Activated T-helper 1 cell treated with anti-CD3 and anti-CD28 coated beads, Interleukin-12 subunit alpha, Interleukin-12 subunit beta, Interleukin-2, Interleukin-4 antibody, amounts not matched to agents 30 ng/mL and 10 ng/mL and 1 ng/mL, durations not matched to agents 14 hours and 24 hours and 36 hours (primary cell): ENCODE measurements at places on chromosomes 5 and 9. TPM values are rescaled to one million over a fixed set of nuclear protein-coding genes. Genes with fewer than 3 reads are reported as not detected.

GRCh38 chr5:180830253-180831138 lies 27.9 kb upstream of the MGAT1 start:
- DNase-seq, result peak; percentile 64
- H3K27ac ChIP-seq, result peak overlapping the region; percentile 99
- H3K27me3 ChIP-seq, result no peaks in the 10 kb centered on the region
- H3K36me3 ChIP-seq, result peaks cover 30% of the 10 kb centered on the region

GRCh38 chr9:93908591-93909241 lies 46.4 kb downstream of the BARX1 start:
- H3K27me3 ChIP-seq, result peaks cover 9% of the 10 kb centered on the region
- H3K27ac ChIP-seq, result no peak overlapping the region
- H3K36me3 ChIP-seq, result no peaks in the 10 kb centered on the region
- H3K4me1 ChIP-seq, result no peaks in the 10 kb centered on the region

- DNase-seq, result no peak
- H3K27me3 ChIP-seq, result no peaks in the 10 kb centered on the region
- H3K4me1 ChIP-seq, result peaks cover 71% of the 10 kb centered on the region
- no peak overlapping the region for H3K4me3 ChIP-seq
These were observed 36.8 kb downstream of the FGD3 start for GRCh38 chr9:92983984-92984589.

DNA sequence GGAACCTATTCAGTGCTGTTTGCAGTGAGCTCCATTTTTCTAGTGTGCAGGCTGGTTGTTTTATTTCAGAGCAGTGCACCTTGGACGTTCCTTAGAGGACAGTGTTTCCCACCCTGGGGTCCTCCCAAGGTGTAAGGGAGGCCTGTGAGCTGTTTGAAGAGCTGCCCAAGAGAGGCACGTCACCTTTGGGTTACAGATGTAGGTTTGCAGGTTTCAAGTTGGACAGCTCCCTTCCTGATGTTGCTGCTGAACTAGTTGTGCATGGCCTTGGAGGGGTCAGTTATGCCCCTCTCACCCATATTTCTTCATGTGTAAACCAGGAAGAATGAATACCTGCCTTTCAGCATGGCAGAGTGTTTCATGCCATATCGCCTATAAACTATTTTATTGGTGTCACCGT lies 34.7 kb upstream of the POMT1 start:
- peaks cover 43% of the 10 kb centered on the region for H3K36me3 ChIP-seq
- H3K4me1 ChIP-seq, result no peaks in the 10 kb centered on the region
- H3K27ac ChIP-seq, result no peak overlapping the region
- H3K4me3 ChIP-seq, result no peak overlapping the region
- DNase-seq, result no peak
- H3K27me3 ChIP-seq, result no peaks in the 10 kb centered on the region

DNA sequence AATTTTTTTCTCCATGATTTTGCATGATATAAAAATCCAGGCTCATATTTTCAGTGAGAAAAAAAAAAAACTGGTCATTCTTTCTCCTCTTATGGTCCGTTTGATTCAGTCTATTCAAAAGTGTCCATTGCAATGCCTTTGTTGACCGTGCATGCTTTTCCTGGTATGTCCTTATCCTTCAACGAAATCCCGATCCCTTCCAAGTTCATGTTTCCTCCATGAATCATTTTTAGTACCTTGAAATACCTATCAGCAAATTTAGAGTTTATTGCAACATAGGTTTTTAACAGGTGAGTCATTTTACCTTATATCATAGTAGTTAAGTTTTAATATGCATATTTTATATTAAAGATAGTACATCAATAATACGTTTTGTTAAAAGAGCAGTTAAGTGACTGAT lies 773.8 kb upstream of the CHD1 start:
- H3K4me1 ChIP-seq, result no peaks in the 10 kb centered on the region
- H3K36me3 ChIP-seq, result no peaks in the 10 kb centered on the region
- H3K27ac ChIP-seq, result no peak overlapping the region
- H3K4me3 ChIP-seq, result no peak overlapping the region

DNA sequence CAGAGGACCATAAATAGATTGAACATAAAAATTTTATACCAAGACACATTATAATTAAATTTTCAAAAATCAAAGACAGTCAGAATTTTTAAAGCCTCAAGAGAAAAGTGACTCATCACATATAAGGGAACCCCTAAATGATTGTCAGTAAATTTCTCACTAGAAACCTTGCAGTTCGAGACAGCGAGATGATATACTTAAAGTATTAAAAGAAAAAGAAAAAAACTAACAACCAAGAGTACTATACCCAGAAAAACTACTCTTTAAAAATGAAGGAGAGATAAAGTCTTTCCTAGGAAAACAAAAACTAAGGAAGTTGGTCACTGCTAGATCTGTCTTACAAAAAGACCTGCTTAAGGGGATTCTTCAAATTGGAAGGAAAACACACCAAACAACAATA lies 251.4 kb upstream of the MSX2 start:
- H3K4me1 ChIP-seq, result no peaks in the 10 kb centered on the region
- H3K27ac ChIP-seq, result no peak overlapping the region
- H3K36me3 ChIP-seq, result no peaks in the 10 kb centered on the region
- no peak overlapping the region for H3K4me3 ChIP-seq

- peaks cover 4% of the 10 kb centered on the region for H3K27me3 ChIP-seq
- H3K4me3 ChIP-seq, result no peak overlapping the region
- no peaks in the 10 kb centered on the region for H3K36me3 ChIP-seq
- H3K4me1 ChIP-seq, result no peaks in the 10 kb centered on the region
- DNase-seq, result no peak
These were observed 108.9 kb upstream of the PPP1R26 start for GRCh38 chr9:135370411-135371375.

DNA sequence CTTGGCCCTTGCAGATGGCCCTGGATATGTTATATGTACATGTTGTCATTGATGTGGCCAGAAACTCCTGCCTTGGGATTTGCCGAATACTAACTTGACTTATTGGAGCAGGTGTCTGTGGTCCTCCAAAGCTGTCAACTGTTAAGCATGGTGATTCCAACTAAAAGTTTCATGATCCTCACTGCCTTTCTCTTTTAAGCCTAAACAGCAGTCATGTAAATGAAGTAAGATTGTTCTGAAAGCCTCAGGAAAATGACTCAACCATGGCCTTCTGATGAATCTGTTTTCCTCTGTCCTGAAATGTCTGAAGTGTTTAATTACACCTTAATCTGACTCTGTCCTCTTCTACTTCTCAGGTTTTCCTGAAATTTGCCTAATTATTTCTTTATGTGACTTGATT lies 245.0 kb downstream of the FAM114A2 start:
- no peaks in the 10 kb centered on the region for H3K36me3 ChIP-seq
- H3K27me3 ChIP-seq, result no peaks in the 10 kb centered on the region
- H3K27ac ChIP-seq, result no peak overlapping the region
- no peaks in the 10 kb centered on the region for H3K4me1 ChIP-seq
- H3K4me3 ChIP-seq, result no peak overlapping the region

- H3K27ac ChIP-seq, result no peak overlapping the region
- no peak for DNase-seq
- no peaks in the 10 kb centered on the region for H3K36me3 ChIP-seq
- H3K4me1 ChIP-seq, result no peaks in the 10 kb centered on the region
- H3K4me3 ChIP-seq, result no peak overlapping the region
- no peaks in the 10 kb centered on the region for H3K27me3 ChIP-seq
These were observed 35.5 kb upstream of the ISL1 start for GRCh38 chr5:51347704-51348103.

GRCh38 chr5:23631302-23632045 lies 124.1 kb downstream of the PRDM9 start:
- no peak for DNase-seq
- H3K36me3 ChIP-seq, result no peaks in the 10 kb centered on the region
- H3K27me3 ChIP-seq, result no peaks in the 10 kb centered on the region
- H3K4me3 ChIP-seq, result no peak overlapping the region

DNA sequence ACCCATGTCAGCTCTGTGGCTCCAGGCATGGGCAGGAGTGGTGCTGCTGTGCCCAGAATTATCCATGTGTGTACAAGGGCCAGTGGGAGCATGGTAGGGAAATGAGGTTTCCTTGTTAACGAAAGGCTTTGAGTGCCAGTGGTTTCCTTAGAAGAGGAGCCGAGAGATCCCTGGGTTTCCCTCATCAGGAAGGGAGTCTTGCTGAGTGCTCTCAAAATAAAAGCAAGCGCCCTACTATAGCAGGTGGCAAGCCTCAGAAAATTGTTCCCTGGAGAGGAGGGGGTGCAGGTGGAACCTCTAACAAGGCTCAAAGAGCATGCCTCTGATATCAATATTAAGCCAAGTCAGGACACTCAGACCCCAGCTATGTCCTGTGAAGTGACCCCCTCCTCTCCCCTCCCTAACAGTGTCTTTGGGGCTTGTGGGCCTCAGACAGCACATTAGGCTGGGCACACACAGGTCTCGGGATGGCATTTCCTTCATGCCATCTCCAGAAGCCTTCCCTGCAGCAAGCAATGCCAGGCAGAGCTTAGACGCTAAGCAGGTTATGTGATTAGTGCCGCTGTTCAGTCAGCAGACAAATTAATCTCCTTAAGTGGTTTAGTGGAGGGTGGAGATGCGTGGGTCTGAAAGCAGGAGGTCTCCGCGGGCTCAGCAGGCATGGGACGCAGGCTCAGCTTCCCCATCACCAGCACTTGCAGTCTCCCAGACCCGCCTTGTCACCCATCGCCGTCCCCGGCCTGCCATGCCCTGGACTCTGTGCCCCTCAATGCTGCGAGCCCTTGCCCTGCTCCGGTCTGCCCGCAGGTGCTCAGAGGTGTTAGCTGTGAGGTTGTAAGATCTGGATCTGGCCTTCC lies 60.0 kb upstream of the RARS1 start:
- H3K27me3 ChIP-seq, result peaks cover 2% of the 10 kb centered on the region
- DNase-seq, result no peak
- no peak overlapping the region for H3K27ac ChIP-seq
- no peaks in the 10 kb centered on the region for H3K36me3 ChIP-seq
- no peak overlapping the region for H3K4me3 ChIP-seq

DNA sequence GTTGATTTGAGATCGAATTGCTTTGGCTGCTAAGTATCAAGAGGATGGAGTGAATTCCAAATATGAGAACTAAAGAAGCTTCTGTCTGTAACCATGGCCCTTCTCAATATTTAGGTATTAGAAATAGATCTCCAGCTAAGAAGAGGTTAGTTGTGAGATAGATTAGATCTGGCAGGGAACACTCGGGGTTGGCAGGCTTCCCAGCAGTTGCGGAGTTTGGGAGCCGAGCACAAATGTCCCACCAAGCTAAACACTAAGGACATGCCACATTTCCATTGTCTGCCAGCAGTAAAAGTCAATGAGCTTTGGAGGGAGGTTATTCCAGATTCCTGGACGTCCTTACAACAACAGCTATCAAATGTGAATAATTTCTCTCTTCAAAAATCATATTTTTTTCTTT lies 85.8 kb downstream of the TAF11L14 start:
- no peak overlapping the region for H3K4me3 ChIP-seq
- H3K4me1 ChIP-seq, result no peaks in the 10 kb centered on the region
- no peak for DNase-seq
- H3K27ac ChIP-seq, result no peak overlapping the region
- no peaks in the 10 kb centered on the region for H3K36me3 ChIP-seq

DNA sequence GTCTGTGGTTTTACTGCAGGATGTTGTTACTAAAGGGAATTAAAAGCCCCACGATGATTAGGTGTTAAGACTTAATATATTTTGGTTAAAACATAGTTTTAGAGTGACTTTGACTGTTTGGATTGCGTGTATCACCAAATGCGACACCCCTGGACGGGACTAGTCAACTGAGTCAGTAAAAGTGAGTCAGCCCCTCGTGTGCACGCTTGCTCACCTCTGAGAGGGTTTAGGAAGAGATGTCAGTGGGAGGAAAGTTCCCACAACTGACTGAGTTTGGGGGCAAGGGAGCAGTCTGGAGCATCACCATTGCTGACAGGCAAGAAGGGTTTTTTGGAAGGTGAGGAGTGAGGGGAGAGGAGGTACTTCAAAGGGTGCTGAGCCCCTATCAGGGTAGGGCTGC lies 14.4 kb upstream of the DMRT3 start:
- no peaks in the 10 kb centered on the region for H3K4me1 ChIP-seq
- no peak overlapping the region for H3K27ac ChIP-seq
- H3K36me3 ChIP-seq, result no peaks in the 10 kb centered on the region
- no peak overlapping the region for H3K4me3 ChIP-seq

- H3K4me3 ChIP-seq, result no peak overlapping the region
- H3K27me3 ChIP-seq, result peaks cover 2% of the 10 kb centered on the region
- no peak overlapping the region for H3K27ac ChIP-seq
- no peak for DNase-seq
- H3K36me3 ChIP-seq, result no peaks in the 10 kb centered on the region
These were observed 292.4 kb downstream of the TRIM32 start for GRCh38 chr9:116979456-116979855.

GRCh38 chr5:109573766-109574165 lies 116.0 kb upstream of the MAN2A1 start:
- H3K4me1 ChIP-seq, result no peaks in the 10 kb centered on the region

DNA sequence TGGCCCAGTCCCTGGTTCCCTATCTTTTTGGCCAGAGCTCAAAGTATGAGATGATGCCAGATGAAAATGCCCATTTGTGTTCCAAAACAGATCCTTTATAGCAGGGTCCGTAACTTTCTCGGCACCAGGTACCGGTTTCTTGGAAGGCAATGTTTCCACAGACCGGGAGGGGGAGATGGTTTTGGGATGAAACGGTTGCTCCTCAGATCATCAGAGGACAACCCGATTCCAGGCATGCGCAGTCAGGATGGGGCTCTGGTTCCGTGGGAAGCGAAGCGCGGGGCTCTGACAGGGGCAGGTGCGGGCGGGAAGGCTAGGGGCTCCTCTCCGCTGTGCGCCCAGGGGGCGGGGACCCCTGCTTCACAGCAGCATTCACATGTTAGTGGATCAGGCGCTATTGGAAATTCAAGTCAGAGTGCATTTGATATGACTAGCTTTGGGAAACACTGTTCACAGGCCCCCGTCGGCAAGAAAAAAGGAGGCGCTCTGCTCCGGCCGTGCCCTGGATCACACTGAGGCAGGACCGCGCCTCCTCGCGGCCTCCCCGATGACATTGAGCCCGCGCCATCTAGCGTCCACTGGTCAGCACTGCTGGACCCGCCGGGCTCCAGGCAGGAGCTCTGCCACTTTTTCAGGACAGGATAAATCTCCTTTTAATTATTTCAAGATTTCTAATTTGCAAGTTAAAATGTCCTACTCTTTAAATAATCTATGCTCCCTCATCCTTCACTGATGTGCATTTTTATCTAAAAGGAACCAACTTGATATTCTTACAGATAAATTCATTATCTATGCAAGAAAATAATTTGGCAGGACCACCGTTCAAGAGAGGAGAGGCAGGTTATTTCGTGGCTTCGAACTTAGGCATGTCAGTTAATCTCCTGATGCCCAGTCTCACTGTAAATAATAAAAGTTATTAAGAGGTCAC lies 190.0 kb downstream of the FANCC start:
- H3K4me1 ChIP-seq, result peaks cover 7% of the 10 kb centered on the region
- DNase-seq, result peak; percentile 56
- peaks cover 5% of the 10 kb centered on the region for H3K36me3 ChIP-seq
- H3K27ac ChIP-seq, result no peak overlapping the region
- H3K4me3 ChIP-seq, result no peak overlapping the region

The C9orf43 gene
- total RNA-seq, result 0.42 and 0.62 TPM in 2 replicates

The PCDHB11 gene
- total RNA-seq, result not detected in 2 replicates

The CSF1R gene
- 0.10 TPM in 1 of 2 replicates, not detected in the other for total RNA-seq

The VCAN gene
- 0.05 TPM in 2 replicates for total RNA-seq

The GABRA1 gene
- not detected in 2 replicates for total RNA-seq

The HSD17B3 gene
- total RNA-seq, result not detected in 2 replicates

The TPPP gene
- total RNA-seq, result not detected in 2 replicates

The OR2S2 gene
- not detected in 2 replicates for total RNA-seq

The OLFM1 gene
- total RNA-seq, result 0.47 and 0.66 TPM in 2 replicates

The OR1J2 gene
- not detected in 2 replicates for total RNA-seq

The DAB2IP gene
- total RNA-seq, result 0.05 TPM in 1 of 2 replicates, not detected in the other

The BARHL1 gene
- not detected in 2 replicates for total RNA-seq

The FAM120A gene
- total RNA-seq, result 145 and 147 TPM in 2 replicates
